ENCODE measurements at places on chromosomes 16 and 17. TPM values are rescaled to one million over a fixed set of nuclear protein-coding genes. Genes with fewer than 3 reads are reported as not detected.
A peak's percentile ranks its signal among the peaks of the same experiment; 100 is the strongest.

GRCh38 chr17:9057310-9057709, 36.0 kb downstream of the NTN1 start:
- H3K36me3 ChIP-seq = no peaks in the 10 kb centered on the region
- no peaks in the 10 kb centered on the region for H3K27me3 ChIP-seq
- H3K27ac ChIP-seq = peak overlapping the region; percentile 42
- no peak for DNase-seq

- no peaks in the 10 kb centered on the region for H3K27me3 ChIP-seq
- H3K4me1 ChIP-seq = peaks cover 36% of the 10 kb centered on the region
- DNase-seq = no peak
- H3K4me3 ChIP-seq = no peak overlapping the region
Measured at GRCh38 chr16:3876695-3877094, 3.8 kb downstream of the CREBBP start.

GRCh38 chr16:67528222-67528869, at the start of gene RIPOR1:
TSS of gene RIPOR1 (plus strand) at chr16:67528829. CDS start at chr16:67538447, 9,618 bp downstream.
- H3K4me1 ChIP-seq = peaks cover 19% of the 10 kb centered on the region
- H3K4me3 ChIP-seq = peak within 1 kb of the TSS; percentile 77
- H3K36me3 ChIP-seq = no peaks in the 10 kb centered on the region
- H3K27ac ChIP-seq = peak within 1 kb of the TSS; percentile 82
- H3K27me3 ChIP-seq = peaks cover 33% of the 10 kb centered on the region

Gene RNFT1
- total RNA-seq = 14.5 TPM

Data from esophagus squamous epithelium (tissue), 5 donors.